ENCODE measurements at places on chromosomes 3 and 15.

DNA sequence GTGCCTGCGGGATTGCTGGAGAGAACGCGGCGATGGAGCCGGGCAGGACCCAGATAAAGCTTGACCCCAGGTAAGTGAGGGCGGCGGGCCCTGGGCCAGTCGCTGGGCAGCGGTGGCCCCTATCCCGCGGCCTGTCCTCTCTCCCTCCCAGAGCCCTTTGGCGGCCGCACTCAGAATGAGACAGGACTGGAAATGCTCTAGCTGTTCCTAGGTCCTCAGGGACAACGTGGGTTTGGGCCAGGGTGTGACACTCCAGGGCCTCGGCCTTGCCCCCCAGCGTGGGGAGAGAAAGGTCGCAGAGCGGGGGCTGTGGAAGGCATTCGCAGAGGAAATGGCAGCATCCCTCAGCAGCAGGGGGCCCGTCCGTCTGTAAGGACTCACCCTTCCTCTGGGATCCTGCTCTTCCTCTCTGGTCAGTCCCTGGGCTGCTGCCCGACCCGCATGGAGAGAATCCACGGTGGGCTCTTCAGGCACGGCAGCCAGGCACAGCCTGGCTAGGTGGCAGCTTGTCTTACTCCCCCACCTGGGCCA lies 412 bp downstream of the SLC51A start:
- no peak for DNase-seq

DNA sequence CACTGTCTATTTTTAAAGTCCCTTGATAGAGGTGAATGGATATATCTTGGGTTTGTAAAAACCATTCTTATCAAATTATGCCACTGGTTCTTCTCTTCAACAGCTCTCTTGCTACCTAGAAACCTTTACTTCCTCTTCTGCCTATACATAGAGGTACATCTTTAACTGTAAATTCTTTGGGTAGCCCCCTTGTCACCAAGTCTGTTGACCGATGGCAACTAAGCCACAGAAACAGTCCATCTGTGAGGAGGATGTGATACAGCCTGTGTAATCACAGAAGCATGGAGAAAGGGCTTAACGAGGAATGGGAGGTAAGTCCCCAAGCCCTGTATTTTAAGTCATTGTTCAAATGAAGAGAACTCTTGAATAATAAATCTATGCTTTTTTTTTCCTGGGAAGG lies 246.5 kb upstream of the MDFIC2 start:
- DNase-seq: no peak

GRCh38 chr3:56869157-56869889 lies 67.6 kb upstream of the ARHGEF3 start:
- no peak for DNase-seq

GRCh38 chr3:194203482-194204041 lies 67.6 kb downstream of the HES1 start:
- peak; percentile 40 for DNase-seq

DNA sequence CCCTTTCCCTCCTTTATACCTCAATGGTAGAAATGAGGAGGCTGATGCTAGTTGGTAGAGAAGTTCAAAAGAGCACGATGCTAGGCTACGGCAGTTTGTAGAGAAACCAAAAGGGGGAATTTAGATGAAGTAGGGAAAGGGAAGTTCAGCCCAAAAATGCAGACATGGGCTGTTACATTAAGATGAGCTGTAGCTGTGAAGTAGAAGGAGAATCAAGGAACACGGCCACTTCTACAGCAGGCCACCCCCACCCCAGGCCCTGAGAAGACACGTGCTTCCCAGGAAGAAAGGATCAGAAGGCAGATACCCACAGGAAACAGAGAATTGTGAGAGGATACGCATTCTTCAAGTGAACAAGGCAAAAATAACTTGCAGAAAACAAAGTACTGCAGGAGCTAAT lies 2.1 kb upstream of the PARP14 start:
- no peak for DNase-seq

- no peak for DNase-seq
Measured at GRCh38 chr3:99084826-99085225, 183.3 kb upstream of the DCBLD2 start.

Data from COR-L47 (cell line).